Left renal pelvis (tissue), 4 donors: ENCODE measurements at places on chromosomes 2 and 18. TPM values are rescaled to one million over a fixed set of nuclear protein-coding genes. Genes with fewer than 3 reads are reported as not detected.
A peak's percentile ranks its signal among the peaks of the same experiment; 100 is the strongest.

Gene RAD51AP2
- 0.20 TPM for polyA plus RNA-seq

DNA sequence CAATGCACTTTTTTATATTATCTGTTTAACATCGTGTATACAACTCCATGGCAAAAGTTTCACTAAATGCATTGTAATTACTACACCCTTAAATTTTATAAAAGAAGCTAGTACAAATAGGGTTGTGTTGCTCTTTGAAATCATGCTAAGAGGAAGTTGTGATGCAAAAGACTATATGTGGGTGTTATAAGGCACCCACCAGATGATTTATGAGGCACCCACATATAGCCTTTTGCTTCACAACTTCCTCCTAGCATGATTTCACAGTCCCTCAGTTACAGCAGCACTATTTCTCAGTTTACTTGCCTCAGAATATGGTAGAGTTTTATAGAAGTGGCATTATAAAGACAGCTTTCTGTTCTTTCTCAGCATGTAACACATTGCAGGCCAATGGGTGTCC, 277.3 kb upstream of the DOK6 start:
- DNase-seq = no peak

Gene CRYGC
- polyA plus RNA-seq = not detected

DNA sequence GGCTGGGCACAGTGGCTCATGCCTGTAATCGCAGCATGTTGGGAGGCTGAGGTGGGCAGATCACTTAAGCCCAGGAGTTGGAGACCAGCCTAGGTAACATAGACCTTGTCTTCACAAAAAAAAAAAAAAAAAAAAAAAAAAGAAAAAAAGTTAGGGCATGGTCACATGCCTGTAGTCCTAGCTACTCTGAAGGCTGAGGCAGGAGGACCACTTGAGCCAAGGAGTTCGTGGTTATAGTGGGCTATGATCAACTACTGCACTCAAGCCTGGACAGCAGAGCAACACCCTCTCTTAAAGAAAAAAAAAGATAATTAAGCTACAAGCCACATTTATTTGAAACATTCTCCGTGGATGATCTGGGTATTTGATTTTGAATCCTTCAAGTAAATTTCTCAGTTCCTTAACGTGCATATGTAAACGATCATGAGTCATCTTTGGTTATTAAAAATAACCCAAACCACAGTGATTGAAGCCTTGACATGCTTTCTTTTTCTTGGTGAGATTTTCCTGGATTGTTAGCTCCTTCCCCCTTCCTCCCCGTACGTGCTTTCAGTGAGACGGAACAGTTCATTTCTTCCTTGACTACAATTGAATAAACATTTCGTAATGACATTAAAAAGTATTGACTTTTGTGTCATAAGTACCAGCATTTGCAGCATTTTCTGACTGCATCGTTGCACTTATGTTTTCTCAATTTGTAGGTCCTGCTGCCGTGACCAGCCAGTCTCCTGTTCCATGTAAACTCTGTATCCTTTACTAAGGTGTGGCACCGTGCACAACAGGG, 20.3 kb downstream of the RMC1 start:
- no peak for DNase-seq

Gene SPAST
- polyA plus RNA-seq = 36.4 TPM

DNA sequence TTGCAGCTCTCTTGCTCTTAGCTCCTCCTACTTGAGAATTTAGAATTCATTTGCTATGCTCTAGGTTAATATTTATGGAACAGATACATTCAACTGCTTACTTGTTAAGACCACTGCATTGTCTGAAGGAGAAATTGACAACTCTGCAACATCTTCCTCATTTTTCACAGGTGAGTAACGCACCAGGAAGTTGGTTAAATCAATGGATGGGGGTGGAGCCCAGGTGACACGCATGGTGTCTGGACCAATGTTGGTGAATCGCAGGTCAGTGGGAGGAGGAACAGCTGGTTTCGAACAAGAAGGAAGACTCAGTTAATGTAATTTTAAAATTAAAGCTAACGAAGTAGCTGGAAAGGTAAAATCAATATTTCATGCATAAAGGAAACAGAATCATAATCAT, 44.3 kb downstream of the FN1 start:
- no peak for DNase-seq

Gene LBX2
- polyA plus RNA-seq = 2.7 TPM

DNA sequence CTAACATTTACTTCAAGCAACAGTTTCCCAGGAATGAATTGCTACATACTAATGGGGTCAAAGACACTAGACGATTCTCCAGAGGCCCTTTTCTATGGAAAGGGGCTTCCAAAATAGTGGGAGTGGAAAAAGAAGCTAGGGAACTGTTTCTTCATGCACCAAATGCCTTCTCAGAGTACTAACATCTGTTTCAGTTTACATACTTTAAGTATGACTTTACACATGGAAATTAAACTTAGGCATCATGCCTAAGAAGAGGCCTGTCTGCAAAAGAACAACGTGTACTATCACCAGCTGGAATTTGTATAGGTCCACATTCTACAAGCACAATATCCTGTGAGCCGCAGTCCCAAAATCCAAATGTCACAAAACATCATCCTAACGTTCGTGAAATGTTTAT, 29.4 kb upstream of the WDR75 start:
- peak; percentile 35 for DNase-seq

DNA sequence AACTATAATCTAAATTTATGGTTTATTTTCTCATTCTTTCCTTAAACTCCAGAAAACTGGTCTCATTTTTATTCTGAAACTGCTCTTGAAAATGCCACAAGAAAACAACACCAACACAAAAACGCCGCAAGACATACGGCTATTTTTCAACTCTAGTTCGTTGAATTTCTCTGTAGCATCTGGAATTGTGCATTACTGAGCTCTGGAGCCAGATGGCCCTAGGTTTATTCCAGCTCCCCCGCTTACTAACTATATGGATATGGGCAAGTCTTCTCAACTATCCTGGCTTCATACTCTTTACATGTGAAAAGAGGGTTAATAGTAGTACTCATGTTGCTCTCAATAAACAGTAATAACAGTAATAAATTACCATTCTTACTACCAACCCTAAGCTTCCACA, 19.9 kb downstream of the FAM98A start:
- DNase-seq = no peak

Gene ALK
- polyA plus RNA-seq = 0.40 TPM

Gene KIF5C
- 7.1 TPM for polyA plus RNA-seq

- peak; percentile 29 for DNase-seq
These were observed 54.9 kb upstream of the MAP2 start for GRCh38 chr2:209368914-209369313.

Gene SLC20A1
- polyA plus RNA-seq = 42.0 TPM

Gene UGT1A4
- polyA plus RNA-seq = not detected

Gene KCNE4
- 34.0 TPM for polyA plus RNA-seq

DNA sequence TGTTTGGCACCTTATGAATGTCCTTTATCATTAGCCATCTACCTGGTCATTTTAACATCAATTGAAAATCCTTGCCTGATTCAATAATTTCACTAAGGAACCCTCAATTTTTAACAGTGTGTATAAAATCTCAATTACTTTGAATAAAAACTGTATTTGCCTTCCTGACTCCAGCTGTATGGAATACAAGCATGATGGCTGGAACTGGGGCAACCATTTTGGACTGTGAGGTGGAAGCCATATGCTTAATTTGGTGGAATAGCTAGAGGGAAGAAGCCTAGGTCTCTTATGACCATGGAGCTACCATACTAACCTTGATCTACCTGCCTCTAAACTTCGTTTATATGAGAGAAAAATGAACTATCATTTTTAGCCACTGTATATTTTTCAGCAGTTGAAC, 12.5 kb upstream of the RTN4 start:
- no peak for DNase-seq

Gene FZD7
- 63.2 TPM for polyA plus RNA-seq

Gene GFPT1
- 43.1 TPM for polyA plus RNA-seq

DNA sequence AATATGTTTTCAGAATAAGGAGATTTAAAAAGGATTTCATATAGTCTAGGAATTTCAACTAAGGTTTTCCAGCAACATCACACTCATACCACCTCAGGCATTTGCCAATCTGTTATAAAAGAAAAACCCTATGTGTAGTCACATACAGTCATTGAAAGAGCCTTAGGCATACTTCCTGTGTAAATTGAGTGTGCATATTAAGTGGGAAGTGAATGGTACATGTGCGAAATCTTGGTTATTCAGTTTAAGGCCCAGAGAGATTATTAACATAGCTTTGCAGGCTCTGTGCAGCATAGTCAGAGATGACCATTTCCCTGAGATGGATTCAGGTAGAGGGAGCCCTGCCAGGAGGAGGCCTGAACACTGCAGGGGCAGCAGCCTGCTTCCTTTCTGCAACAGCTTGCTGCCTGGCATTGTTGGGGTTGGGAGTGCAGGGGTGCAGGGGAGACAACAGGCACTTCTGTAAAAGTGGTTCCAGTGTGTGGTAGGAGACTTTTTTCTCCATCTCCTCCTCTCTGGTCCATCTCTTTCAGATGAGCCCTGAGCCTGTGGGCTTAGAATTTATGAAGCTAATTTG, 100.1 kb upstream of the OSR1 start:
- no peak for DNase-seq

DNA sequence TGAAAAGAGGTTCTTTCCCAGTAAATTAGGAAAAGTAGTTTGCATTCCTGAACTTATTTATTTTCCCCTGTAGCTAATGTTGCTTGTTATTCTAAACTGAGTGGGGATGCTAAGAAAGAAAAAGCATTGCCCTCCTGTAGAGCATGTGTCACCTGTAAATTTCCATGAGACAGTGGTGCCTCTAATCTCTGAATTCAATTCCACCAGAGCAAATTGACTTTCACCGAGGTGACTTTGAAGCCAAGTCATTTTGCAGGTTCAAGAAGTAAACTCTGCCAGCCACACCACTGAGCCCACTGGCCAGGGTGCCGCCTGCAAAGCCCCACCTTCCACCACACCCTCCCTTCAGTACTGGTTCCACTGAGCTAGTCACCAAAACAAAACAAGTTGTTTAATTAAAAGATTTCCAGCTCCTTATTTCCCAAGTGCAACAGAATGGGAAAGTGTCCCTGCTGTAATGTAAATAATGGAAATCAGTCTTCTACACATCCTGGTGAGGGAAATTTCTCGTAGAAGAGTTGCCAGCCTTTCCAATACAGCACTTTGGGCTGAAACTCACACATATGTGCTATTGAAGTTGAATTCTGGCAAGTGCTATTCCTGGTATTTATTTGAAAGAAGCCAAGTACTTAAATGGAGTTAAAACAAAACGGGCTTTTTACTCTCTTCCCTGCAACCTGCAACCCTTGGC, 254.8 kb downstream of the RNF152 start:
- DNase-seq = no peak

DNA sequence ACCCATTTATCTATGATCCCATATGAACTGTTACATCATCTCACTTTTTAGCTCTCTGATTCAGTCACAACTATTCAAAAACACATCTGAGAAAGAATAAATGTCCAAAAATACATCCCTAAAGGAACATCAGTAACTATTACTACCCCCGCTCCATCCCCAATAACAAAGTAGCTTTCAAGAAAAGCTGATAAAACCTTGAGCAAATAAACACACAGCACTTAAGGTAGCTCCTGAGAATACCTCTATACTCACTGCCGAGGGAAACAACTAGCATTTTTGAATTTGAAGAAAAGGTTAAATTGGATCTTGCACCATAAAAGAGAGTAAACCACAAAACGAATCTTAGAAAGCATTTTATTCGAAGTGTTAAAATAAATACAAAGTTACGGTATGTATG, 63.4 kb downstream of the PMAIP1 start:
- no peak for DNase-seq

Gene DSC3
- polyA plus RNA-seq = 3.4 TPM

DNA sequence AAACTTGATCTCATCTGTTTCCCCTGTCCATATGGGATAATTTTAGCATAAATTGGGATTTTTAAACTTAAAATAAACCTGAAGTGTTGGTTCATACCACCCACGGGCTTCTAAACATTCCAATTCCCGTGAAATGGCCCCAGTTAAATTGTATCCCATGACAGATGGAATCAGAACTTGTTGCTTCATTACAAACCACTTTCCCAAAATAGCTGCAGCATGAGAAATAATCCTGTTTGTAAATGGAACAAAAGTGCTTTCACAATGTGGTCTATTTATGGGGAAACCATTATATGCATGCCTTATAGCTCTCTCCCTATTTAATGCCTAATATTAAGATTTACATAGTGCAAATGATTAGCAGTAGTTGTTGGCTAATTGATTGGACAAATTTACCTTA, 15.9 kb downstream of the SCG2 start:
- no peak for DNase-seq

Gene ADD2
- 5.9 TPM for polyA plus RNA-seq

DNA sequence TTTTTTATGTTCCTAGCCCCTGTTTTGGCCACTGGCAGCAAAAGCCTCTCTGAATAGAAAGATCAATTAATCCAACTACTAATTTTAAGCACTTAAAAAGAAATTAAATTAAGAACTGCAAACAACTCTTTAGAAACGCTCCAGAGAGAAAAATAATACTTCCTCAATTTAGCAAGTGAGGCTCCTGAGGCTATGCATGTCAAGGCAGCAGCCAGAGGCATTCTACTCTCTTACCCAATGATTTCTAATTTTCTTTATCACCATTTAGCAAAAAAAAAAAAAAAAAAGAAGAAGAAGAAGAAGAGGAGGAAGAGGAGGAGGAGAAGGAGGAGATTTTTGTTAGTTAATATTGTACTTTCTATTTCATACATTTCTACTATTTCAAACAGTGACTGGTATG, 68.5 kb downstream of the TMEM237 start:
- no peak for DNase-seq

GRCh38 chr2:216724190-216724589, 28.8 kb upstream of the IGFBP5 start:
- DNase-seq = no peak

GRCh38 chr18:33578518-33579348, 714 bp downstream of the ASXL3 start:
- DNase-seq = no peak

Gene KCNIP3
- 10.0 TPM for polyA plus RNA-seq

DNA sequence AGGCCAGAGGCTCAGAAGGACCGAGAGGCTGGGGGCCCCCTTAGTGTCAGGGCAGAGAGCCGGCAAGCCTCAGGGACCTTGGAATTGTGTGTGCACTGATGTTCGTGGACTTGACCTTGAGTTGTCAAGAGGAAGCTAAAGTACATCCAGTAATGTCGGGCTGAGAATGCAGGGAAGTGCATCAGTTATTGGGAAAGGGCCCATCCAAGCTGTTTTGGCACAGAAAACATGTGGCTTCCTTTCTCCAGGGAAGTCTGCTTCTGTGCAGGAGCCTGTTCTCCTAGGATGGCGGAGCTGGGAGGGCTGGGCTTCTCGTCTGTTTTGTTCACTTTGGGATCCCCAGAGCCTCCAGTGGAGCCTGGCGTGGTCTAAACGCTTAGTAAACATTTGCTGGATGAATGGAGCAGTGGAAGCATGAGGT, 23.7 kb downstream of the ATOH8 start:
- no peak for DNase-seq

Gene MARCHF7
- polyA plus RNA-seq = 161 TPM

DNA sequence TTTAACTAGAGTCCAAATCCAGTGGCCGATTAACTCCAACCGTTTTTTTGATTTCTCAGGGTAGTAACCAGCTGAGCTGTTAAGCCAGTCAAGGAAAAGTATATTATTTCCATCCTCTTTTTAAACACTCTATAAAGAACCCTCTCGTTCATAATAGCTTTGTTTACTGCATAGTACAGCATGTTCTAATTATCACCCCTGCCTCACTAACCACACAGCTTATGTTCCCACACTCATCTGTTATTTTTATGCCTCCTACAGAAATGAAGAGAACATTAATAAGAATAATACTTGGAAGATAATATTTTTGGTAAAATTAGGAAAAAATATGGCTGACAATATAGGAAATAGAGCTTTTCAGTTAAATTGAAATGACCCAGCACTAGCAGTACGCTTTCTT, 2132.8 kb upstream of the CELF4 start:
- no peak for DNase-seq

- no peak for DNase-seq
These were observed 23.8 kb downstream of the TGOLN2 start for GRCh38 chr2:85303780-85304531.
